ENCODE measurements at places on chromosomes 4 and X.

GRCh38 chr4:168843635-168844034, 166.4 kb downstream of the CBR4 start:
- DNase-seq, result no peak

DNA sequence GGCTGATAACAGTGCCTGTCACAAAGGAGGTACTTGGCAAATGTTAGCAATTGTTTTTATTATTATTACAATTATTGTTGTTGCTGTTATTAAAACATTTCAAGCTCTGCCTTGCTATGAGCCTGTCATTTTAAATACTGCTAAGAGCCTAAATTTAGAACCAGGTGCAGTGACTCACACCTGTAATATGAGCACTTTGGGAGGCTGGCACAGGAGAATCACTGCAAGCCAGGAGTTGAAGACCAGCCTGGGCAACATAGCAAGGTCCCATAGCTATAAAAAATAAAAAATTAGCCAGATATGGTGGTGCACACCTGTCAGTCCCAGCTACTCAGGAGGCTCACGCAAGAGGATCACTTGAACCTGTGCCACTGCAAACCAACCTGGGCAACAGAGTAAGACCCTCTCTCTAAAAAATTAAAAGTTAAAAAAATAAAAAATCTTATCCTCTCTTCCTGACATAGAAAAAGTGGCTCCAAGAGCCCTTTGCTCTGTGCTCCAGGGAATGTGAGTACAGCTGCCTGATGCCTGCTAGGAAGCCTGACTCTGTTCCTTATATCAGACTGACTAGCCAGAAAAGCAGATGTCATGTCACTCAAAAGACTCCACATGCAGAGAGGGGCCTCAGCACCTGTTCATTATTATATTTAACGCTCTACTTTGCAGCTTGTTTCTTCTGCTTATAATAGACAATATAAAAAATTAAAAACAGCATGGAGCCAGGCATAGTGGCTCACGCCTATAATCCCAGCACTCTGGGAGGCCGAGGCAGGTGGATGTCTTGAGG, 234.0 kb downstream of the OPHN1 start:
- no peak for DNase-seq

- no peak for DNase-seq
Measured at GRCh38 chrX:1152090-1152489, 60.4 kb downstream of the CRLF2 start.

GRCh38 chr4:146522869-146523205, 1.1 kb upstream of the SLC10A7 start:
- DNase-seq, result no peak

DNA sequence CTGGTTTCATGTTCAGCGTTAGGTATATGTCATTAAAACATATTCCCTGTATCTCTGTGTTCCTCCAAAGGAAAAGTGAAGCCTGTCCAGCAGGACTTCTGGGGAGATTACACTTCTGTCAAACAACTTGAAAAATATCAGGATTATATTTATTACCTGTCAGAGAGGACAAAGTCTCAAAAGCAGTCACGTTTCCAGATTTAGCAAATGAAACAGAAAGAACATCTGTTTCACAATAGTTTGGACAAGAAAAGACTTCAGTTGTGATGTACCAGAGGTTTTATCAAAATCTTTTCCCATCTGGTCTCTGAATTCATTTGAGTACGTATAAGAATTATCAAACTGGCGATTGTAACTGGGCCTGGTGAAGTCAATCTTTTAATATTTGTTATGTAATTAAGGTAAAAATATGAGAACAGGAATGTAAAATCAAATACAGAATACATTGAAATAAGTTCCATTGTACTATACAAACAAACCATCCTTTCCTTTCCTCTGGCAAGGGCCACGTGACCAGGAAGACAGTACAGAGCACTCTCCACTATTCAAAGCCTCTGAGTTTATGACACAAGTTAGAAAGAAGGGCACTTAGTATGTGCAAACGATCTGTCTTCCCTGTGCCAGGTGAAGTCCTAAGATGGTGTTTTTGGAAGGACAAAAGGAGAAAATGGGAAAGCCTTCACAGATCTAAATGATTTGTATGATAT, 3.2 kb downstream of the CASP3 start:
- DNase-seq, result no peak

DNA sequence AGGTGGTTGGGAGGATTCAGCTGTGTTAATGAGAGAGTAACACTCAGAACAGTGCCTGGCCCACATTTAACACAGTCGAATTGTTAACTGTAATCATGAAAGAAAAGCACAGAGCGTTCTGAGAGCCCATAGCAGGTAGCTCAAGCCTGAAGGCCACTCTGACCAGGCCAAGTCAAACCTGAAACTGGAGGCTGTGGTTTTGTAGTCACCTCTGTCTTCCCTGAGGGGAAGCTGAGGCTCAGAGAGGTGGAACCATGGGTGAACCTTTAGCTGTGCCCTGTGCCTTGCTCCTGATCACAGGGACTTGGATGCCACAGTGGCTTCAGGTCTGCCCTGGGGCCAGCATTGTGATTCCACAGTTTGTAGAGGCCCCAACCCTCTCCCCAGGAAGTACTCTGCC, 16.6 kb upstream of the UBA1 start:
- DNase-seq, result no peak

DNA sequence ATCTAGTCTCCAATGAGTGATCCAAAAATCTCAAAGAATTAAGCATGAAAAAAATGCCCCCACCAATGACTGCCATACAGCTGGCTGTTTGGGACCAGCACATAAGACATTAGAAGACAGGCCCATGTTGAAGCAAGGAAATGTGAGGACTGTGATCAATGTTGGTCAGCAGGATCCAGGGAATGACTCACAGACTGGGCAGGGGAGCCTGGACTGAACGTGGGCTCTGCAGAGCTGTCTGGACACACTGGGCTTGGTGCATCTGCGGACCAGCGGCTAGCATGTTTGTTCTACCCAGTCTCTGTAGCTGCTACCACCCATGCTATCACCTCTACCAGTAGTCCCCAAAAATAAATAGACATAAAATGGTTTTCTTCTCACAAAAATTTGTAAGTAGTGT, 108.6 kb downstream of the PALLD start:
- DNase-seq, result no peak

GRCh38 chrX:136754651-136755050, 26.1 kb downstream of the ARHGEF6 start:
- DNase-seq, result no peak

- peak; percentile 10 for DNase-seq
Measured at GRCh38 chrX:49915361-49916222, 6.8 kb upstream of the CLCN5 start.

Data from activated CD8-positive, alpha-beta memory T cell treated with anti-CD3 and anti-CD28 coated beads for 1 hour (primary cell).